NCI-H2107 (cell line): ENCODE measurements at places on chromosomes 16 and 17.
A peak's percentile ranks its signal among the peaks of the same experiment; 100 is the strongest.

DNA sequence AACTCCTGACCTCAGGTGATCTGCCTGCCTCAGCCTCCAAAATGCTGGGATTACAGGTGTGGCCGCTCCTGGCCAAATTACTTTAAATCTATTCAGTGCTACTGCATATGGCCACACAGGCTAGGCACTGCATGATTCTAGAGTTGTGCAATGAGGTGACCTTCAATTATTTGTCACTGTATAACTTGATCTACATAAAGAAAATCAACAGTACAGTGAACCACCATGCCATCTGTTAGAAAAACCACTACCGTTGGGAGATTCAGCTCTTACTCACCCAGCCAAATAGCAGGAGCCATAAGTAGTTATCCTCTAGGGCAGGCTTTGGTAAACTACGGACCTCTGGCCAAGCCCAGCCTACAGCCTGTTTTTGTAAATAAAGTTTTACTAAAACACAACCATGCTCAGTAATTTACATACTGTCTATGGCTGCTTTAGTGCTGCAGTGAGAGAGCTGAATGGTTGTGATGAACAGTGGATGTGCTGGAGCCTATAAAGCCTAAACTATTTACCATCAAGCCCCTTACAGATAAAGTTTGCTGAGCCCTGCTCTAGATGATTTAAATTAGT is 40.7 kb upstream of the TANC2 start:
- no peak for DNase-seq

GRCh38 chr16:78553268-78554039 is 454.0 kb downstream of the WWOX start:
- DNase-seq, result no peak

DNA sequence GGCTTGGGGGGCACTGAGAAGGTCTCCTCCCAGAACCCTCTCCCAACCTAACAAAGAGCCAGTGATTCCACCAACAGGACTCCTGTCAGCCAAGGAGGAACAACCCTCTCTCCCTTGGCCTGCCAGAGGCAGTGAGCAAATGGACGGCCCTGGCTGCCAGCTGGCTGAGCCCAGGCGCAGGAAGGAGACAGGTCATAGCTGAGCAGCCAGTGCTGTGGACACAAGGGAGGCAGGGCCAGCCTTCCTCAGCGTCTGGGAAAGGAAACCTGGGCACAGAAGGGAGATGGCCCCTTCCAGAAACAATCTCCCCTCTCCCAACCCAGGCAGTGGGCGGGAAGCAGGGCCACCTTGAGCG is 2.1 kb downstream of the MPO start:
- no peak for DNase-seq

DNA sequence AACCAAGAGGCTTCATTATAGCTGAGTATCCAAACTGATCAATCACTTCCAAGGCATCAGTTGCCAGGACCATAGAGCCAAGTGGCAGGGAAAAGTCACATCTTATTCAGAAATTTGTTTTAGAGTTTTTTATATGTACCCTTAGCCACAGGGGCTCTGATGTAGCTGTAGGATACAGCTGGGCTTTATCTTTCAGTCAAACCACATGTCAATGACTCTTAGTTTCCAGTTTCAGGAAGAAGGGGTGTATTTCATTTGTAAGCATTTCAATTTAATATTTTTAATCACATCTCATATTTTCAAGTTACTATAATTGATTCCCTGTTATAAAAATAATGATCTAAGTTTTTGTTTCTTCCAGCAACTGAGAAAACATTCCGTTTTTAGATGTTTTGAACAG is 2.9 kb upstream of the FLCN start:
- no peak for DNase-seq

- DNase-seq, result no peak
Measured at GRCh38 chr16:28846933-28847273, 755 bp upstream of the TUFM start.

GRCh38 chr16:85611194-85611443 is 2.0 kb upstream of the GSE1 start:
- no peak for DNase-seq

DNA sequence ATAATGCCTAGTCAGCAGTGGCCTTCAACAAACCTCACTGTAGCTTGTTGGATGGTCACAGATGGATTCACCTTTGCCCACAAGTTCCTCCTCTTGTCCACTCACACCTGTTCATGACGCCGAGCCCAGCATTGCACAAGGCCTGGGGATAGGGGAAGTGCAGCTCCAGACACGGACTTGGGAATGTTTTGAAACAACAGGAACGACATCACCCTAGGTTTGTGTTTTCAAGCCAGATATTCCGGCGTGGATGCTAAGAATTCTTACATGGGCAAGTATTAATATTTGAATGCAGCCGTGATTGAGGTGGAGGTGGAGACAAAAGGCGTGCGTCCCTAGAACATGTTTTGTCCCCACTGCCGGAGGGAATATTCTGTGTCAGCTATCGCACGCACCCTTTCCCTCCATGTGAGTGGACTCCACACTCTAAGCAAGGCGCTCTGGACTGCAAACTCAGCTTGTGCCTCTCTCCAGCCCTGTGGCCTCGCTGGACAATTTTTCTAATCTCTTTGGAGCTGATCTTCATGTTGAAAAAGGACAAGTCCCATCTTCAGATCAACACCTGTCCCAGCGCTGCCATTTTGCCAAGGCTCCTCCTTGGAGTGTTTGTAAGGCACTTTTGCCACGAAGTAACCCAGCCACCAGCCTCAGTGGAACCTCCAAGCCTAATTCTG is 2.0 kb upstream of the BANP start:
- no peak for DNase-seq

GRCh38 chr16:2242598-2242997 is 6.4 kb downstream of the DNASE1L2 start:
- DNase-seq, result no peak

DNA sequence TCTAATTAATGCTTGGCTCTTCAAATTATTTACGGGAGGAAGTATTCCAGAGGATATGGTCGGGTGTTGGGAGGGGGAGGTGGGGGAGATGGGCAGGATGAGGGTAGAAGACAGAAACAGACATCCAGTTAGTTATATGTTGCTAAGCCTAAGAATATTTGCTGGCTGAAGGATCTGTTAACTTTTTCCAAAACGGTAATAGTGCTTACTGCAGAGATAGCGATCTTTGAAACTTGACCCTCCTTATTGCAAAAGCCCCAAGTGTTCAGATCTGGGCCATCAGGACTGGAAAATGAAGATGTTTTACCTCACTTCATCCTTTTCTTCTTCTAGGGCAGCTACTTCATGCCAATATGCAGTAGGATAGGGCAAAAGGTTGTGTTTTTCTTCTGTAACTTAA is 27.0 kb upstream of the MMD start:
- no peak for DNase-seq

GRCh38 chr17:59504821-59505220 is 60.6 kb upstream of the DHX40 start:
- DNase-seq, result no peak

- DNase-seq, result no peak
Measured at GRCh38 chr16:83854420-83854819, 44.5 kb upstream of the MLYCD start.

DNA sequence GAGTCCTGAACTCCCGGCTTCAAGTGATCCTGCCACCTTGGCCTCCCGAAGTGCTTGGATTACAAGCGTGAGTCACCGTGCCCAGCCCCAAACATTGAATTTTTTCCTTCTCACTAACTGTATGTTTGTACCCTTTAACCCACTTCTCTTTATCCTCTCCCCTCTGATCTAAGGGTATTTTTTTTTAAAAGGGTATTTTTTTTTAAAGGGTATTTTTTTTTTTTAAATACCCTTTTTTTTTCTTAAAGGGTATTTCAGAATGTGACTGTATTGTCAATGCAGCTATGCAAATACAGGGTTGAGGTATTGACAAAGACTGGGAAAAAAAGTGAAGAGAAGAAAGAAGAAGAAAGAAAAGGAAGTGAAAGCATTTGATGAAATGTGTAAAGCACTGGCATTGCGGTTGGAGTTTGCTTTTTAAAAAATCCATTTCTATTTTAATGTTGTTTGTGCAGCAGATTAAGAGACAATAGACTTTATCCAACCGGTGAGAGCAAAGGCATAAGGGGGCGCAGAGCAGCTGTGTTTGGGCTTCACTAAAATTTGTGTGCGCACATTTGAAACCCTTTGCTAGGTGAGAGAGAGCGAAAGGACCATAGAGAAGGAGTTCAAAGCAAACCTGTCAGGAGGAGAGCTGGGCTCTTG is 42.4 kb downstream of the SYT17 start:
- peak; percentile 32 for DNase-seq

DNA sequence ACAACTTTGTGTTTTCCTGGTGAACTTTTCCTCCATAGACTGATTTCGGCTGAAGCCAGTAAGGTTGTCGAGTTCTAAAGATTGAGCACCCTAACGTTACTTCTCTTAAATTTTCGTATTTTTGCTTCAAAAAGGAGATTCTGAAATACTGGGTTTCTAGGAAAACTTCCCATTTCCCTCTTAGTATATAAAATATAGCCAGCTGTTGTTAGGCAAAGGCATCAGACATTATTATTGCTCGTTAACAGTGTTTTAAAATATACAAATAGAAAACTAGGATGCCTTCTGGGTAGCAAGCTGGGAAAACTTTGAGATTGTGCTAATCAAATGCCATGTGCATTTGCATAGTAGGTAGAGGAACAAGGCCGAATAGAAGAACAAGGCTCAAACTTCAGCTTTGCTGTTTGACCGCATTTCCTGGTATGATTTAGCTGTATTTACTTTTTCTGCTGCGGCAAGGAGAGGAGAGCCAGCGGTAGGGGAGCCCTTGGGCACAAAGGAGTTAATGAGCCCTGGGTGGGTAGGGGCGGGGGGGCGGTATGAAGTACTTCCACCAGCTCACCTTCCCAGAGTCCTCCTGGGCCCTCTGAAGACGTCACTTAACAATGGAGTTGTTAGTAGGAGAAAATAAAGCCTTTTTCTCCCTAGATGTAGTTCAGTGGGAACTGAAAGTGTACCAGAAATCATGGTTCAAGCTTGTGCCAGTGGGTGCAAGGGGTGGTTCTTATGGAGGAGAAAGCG is 151.9 kb downstream of the MSI2 start:
- peak; percentile 89 for DNase-seq

- DNase-seq, result no peak
Measured at GRCh38 chr17:71725811-71726210, 395.0 kb upstream of the SOX9 start.
